ENCODE measurements at places on chromosomes 2 and 18. TPM values are rescaled to one million over a fixed set of nuclear protein-coding genes. Genes with fewer than 3 reads are reported as not detected.

GRCh38 chr2:38095079-38095995, 19.4 kb upstream of the CYP1B1 start:
- DNase-seq = no peak

Gene IRS1
- 7.3 TPM for total RNA-seq

Gene MCM6
- total RNA-seq = 5.0 TPM

DNA sequence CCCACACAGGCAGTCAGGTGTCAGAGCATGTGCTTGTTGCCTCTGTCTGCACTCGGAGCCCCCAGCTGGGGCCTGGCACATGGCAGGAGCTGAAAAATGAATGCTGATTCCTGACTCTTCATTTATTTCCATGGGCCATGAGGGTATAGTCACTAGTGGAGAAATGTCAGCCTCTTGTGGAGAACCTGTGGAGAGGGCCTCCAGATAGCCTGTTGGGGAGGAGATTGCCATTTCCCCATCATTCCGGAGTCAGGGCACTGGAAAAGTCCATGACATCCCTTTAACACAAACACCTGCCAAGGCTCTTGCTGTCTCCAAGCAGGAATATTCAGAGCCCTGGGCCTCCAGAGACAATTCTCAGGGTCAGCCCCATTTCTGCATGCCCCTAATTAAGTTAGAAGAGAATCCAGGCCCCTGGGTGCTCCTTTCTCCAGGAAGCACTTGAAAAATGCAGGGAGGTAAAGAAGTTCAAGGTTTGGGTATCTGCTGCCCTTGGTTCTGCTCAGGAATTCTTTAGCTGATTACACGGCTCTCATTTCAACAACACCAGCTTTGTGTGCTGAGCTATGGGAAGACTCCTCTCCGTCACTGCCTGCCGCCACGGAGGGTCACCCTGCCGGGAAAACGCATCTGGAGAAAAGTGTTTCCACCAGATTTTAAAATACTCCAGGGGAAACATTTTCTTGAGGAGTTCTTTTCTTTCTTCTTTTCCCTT, 311.3 kb downstream of the MYCN start:
- no peak for DNase-seq

DNA sequence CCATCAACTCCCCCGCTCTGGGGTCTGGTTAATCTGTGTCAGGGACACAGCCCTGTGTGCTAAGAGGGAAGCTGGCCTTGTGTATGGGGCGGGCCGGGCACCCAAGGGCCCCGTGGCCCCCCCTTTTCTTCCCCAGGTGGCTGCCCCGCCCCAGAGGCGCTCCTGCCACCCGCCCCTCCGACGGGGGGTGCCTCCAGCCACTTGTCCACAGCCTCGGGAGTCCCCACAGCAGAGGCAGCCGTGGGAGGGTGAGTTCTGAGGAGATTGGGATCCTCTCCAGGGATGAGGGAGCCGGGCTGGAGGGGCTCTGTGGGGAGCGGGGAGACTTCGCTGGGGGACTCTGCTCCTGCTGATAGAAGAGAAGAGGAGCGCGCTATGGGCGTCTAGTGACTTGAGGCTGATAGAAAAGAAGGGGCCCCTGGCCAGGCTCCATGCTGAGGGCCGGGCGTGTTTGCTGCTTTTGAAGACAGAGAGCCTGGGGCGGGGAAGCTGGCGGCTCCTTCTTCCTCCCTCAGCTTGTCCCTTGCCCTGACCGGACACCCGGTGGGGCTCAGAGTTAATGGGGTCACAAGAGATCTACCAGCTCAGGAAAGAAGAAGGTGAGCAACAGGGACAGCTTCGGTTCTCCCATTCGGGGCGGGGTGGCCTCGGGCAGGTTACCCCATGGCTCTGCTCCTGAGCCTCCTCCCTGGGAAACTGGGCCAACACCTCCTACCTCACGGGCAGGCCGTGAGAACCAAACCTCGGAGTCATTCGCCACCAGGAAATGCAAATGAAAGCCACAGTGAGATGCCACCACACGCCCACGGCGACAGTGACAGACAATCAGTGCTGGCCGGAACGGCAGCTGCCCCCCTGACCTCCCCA, 89.4 kb upstream of the TAF1B start:
- no peak for DNase-seq

Gene NLRC4
- 0.27 TPM for total RNA-seq

Gene AMER3
- not detected for total RNA-seq

Gene TPGS2
- total RNA-seq = 36.5 TPM

DNA sequence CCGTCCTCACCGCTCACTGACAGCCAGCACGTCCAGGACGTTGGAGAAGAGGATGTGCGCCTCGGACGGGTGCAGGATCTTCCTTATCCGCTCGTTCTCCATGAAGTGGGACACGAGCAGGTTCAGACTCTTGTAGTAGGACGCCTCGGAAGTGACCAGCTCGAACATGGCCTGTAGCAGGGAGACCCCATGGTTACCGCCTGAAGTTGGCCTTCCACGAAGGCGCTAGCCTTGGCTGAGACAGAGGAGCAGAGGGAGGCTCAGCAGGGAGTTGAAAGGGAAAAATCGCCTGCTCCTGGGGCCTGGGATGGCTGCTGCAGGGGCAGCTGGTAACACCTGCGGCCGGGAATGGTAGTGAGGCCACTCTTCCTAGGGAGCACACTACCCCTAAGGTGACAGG, 24.7 kb downstream of the SNORC start:
- DNase-seq = no peak

DNA sequence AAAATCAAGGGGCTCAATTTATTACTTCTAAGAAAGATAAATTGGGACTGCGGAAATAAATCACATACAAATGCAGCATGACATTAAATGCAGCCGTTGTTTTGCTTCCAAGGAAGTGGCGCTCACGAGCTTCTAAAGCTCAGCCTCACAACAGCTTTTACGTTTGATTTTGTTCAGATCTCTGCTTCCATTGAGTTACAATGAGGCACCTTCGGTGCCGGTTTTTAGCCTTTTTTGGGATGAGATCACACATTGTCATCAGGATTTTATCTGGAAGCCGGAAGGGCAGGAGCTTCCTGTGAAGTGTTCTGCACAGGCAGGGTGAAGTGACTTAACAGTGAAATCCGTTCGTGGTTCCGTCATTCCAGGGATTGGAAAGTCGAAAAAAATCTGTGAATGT, 209.8 kb downstream of the DCDC2C start:
- DNase-seq = no peak

GRCh38 chr2:45688479-45689298, 37.2 kb downstream of the PRKCE start:
- DNase-seq = no peak

Gene PPIL3
- 29.2 TPM for total RNA-seq

Gene PTH2R
- not detected for total RNA-seq

DNA sequence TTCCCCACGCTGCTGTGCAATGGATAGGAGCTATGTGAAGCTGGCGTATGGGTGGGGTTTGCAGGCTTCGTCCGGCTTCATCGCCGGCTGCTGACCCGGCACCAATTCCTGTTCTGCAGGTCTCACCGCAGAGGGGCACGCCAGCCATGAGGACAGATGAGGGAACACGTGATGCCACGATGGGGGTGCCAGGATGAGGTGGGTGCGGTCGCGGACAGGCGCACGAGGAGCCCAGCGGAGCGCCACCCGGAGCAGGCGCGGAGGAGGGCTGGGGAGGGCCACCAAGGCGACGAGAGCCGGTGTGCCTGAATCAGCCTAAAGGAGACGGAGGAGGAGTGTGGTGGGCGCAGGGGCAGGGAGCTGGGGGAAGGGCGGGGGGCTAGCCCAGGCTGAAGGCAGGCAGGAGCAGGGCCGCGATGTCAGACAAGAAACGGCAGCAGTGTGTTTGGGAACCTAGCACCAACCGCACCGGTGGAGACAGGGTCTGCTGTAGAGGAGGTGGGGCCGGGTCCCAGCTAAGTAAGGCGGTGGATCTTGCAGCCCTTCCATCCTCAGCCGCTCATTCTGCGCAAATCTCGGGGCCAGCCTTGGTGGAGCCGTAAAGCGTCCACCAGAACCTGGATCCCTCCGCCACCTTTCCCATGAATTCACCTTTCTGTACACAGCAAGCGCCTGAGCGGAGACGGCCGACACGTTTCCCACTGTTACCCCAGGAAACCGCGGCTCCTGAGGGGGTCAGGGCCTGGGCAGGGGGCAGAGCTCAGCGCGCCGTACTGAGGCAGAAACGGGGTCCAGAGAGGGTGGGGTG, 17.0 kb upstream of the CD8A start:
- DNase-seq = no peak

DNA sequence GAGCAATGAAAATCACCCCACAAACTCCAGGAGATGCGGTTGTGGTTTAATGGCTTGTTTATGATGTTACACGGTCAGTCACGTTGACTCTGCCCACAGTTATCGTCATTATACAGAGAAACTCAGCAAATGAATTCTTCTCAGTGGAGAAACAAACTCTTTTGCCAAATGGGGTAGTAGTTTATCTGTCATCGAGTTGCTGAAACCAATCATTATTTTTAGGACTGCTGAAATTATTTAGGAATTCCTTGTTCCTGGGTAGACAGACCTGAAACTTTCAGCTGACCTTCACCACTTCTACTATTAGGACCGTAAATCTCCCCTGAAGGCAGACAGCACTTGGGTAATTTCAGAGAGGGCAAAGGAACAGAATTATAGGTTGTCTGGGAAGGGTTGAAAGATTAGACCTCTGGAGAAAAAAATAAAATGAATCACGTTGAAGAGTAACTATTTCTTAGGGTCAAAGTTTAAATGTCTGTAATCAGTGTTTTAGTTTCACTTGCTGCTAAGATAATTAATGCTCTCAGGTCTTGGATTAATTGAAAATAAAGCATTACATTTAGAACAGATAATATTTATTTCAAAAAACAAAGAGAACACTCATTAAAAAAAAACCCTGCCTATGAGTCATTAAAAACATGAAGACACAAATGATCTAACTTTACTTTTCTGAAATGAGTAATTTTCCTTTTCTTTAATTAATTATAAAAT, 52.1 kb upstream of the LYPD6 start:
- DNase-seq = no peak

Gene COL4A3
- 3.1 TPM for total RNA-seq

Gene SERPINB13
- total RNA-seq = not detected

Gene CCDC85A
- 5.7 TPM for total RNA-seq

DNA sequence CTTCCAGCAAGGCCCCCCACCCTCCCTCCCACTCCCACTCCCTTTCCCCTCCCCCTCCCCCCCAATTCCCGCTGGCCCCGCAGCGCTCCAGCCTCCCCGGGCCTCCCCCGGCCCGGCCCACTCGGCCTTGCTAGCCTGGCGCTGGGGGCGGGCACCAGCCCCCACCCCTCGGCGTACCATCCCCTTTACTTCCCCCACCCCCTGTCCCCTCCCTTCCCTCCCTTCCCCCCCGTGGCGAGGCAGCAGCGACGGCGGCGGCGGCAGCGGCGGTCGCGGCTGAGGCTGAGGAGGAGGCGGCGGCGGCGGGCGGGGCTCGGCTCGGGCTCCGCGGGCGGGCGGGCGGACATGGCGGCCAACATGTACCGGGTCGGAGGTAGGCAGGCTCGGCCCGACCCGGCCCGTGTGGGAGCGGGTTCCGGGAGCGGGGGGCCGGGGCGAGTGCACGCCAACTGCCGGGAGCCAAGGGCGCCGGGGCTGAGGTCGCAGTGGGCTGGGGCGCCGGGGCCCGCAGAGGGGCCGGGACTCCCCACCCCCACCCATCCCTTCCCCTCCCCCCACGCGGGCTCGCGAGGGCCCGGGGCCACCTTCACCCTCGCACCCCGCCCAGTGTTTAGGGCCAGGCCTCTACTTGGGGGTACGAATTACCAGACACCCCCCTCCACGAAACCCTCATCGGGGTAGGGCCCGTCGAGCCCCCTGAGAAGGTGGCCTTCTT, at the start of gene MTA3:
TSS of gene MTA3 (plus strand) at position 232 of the 715 bp plus-strand sequence. CDS start at position 346, 114 bp downstream.
- no peak for DNase-seq

DNA sequence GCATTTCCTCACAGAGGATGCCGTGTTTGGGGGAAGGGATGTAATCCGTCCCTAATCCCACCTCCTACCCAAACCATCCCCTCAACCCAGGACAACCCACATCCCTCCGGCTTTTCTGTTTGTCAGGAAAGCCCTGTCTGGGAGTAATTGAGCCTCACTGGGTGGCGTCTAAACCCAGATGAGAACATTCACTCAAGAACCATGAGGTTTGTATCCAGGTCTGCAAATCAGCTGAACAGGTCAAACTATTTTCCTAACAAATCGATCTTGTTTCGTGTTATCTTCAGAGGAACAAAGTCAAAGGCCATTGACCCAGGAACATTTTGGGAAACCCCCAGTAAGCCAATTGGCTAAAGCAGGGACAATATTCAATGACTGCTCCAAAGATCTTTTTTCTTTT, 25.7 kb downstream of the CYP27C1 start:
- no peak for DNase-seq

DNA sequence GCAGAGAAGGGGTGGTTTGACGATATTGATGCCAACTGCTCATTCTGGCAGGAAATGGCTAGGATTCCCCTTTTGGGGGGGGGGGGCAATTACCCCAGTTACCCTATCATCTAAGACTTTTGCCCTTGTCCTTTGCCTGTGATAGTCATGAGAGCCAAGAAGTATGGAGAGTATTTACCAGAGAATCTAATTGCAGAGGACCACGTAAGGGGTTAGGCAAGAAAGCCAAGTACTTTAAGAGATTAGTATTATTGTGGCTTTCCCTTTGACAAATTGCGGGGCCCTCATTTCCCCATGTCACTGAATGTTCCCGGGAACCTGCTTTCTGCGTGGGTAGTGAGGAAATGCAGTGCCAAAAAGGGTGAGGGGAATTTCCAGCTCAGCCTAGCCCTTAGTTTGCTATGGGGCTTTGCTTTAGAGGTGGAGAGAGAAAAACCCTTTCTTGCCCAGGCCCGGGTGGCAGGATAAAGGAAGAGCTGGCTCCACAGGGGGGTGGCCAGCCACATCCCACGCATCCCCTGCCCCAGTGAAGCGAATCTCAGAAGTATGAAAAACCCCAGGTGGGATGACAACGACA, 1.5 kb downstream of the AQP4 start:
- DNase-seq = no peak

GRCh38 chr18:77876319-77876865, 626.7 kb downstream of the GALR1 start:
- DNase-seq = no peak

Gene HPCAL1
- total RNA-seq = 45.5 TPM

- no peak for DNase-seq
Measured at GRCh38 chr2:15782009-15782751, 158.2 kb upstream of the MYCN start.

Gene CYS1
- 0.18 TPM for total RNA-seq

DNA sequence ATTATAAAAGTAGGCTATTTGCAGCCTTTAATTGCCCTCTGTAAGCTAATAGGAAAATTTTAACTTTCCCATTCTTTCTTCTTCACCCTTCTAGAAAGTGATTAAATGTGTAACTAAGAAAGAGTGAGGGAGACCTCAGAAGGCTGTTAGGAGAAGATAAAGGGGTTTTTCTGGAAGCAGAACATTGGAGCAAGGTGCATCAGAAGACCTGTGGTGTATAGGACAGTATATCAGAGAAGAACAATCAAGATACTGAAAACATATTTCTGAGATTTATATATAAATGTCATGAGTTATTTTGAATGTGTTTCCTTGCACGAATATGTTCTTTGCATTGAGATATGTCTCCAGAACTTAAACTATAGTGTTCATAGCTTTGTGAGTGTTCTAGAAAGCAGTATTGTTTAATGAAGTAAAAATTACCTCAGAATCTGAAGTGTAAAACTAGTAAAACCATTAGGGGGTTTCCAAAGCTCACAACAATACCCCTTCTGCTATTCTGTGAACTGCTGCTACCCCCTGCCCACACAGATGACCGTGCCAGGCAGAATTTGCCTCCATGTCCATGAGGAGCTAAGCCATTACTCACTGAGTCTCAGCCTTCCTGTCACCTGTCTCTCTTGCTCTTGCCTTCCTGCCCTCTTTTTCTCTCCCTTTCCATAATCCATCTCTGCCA, 537.9 kb downstream of the EPHA4 start:
- DNase-seq = no peak
